ENCODE measurements at places on chromosomes 1 and 21.

DNA sequence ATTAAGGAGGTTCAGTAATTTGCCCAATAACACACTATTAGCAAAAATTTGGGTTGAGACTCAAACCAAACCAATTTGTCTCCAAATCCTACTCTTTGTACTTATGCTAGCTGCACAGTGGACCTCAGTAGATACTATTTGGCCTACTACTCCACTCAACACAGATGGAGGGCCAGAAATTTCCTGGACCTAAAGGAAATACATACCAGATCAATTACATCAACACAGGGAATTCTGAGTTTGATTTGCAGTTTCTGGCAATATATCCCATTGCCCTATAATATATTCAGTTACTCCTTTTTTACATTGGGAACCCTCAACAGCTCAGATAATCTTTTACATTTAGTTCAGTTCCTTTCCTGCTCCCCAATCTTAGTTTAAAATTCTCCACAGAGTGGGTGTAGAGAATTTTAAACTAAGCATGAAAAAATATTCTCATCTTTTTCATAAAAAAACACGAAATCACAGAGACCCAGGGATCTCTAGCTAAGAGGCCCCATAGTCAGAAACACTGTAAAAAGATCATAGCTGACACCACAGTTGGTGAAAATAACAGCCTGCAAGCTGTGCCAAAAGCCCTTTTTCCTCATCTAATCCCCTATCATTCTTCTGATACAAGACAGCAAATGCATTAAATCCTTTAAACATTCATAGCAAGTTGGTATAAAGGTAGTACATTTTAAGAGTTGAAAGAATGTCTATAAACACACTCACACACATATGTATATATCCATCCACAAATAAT, 317.7 kb upstream of the ESRRG start:
- DNase-seq, result no peak

DNA sequence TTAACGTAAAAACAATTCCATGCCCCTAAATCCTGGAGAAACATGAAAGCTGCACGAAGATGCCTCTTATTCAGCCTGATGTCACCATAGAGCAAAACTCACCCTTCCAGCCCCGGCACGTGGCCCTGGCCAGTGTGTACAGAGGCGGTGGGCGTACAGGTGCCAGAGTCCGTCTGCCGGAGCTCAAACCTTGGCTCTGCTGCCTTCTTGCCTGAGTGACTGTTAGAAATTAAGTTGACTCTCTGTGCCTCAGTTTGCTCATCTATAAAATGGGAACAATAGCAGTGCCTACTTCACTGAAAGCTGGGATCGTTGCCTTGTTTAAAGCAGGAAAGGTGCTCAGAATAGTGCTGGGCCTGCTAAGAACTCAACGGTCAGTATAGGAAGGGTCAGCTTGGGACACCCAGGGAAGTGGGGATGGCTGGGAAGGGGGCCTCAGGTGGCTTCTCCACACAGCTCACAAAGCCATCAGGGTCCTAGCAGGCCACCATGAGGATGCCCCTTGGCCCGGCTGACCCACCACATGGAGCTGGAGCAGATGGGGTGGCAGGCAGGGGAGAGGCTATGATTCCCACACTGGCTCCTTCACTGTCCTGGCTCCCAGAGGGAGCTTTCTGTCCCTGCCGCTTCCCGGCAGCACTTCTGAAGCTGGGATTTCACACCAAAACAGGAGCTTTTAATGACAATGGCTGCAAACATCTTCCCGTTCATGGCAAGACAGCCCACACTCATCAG, 237.2 kb downstream of the NPHP4 start:
- DNase-seq, result no peak

GRCh38 chr1:220313576-220313975, 41.3 kb upstream of the RAB3GAP2 start:
- DNase-seq, result no peak

DNA sequence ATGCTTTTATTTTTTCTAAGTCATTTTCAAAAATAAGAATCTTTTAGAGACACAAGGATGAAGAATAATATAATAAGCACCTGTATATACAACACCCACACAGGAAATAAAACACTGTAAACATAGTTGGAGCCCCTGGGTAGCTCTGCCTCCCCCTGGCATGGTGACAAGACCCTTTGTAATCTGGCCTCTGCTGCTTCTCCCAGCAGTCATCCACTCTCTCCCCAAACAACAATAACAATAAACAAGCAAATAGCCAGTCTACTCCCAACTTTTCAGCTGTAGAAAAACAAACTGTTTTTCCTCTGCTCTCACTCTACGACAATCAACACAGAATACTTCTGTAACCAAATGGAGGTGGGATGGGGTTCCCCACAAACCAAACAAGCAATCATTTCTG, 110.1 kb downstream of the CSMD2 start:
- DNase-seq, result no peak

DNA sequence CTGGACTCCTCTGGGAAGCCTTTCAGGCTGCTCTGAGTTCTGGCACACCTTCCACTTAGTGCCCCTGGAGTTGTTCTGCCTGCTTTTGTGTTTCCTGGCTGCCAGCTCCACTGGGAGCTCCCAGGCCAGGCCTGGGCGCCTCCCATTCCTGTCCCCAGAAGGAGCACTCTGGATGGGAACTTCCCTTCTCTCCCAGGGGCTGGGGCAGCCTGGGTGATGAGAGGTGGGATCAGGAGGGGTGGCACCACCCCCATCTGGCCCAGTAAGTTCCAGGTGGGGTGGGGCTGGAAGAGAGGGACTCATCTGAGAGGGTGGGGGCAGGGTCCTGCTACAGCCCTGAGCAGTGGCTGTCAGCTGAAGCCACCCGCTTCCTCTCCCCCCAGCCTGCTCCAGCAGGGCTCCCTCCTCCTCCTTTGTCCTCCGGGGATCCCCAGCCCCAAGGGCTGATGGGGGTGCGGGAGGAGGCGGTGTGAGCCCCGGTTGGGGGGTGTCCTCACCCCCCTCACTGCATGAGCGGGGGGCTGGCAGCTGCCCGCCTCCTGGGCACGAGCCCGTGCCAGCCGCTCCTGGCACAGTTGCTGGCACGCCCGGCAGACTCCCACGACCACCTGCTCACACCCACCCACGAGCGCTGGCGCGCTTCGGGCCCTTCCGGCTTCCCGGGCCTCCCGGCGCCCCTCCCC, 4.7 kb downstream of the FOXO6 start:
- DNase-seq, result no peak

DNA sequence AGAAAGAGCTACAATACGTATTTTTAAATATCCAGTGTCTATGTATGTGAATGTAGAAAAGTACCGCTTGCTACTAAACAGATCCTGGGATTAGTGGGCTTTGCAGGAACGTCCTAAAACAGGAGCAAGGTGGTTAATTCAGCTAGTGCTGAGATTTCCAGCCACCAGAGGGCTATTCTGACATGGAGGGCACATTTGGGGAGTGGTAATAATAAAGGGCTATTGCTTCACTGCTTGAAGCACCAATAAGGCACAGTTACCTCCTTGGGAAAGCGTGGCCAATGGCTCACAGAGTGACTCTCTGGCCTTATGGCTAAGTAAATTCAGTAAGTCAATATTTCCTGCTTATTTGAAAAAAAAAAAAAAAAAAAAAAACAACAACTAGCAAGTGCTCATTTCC, 152.4 kb downstream of the GABPA start:
- no peak for DNase-seq

GRCh38 chr1:229947968-229948367, 119.1 kb upstream of the GALNT2 start:
- no peak for DNase-seq

GRCh38 chr1:162997499-162998285, 71.5 kb upstream of the RGS4 start:
- DNase-seq, result no peak

DNA sequence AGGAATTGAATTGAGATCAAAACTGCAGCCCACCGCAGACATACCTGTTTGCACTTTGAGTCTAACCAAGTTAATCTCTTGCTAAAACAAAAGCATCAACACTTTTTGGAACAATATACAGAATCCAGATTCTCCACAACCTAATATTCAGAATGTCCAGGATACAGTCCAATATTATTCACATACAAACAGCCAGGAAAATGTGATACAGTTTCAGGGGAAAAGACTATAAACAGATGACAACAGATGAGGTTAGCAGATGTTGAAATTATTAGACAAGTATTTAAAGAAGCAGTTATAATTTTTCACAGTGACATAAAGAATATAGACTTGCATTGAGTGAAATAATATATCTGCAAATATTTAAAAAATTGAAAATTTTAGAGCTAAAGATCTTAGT, 678.1 kb upstream of the CXADR start:
- no peak for DNase-seq

- DNase-seq, result no peak
Measured at GRCh38 chr1:80468356-80468755, 1332.4 kb upstream of the ADGRL2 start.

GRCh38 chr21:27813750-27814149, 846.9 kb upstream of the ADAMTS5 start:
- no peak for DNase-seq

GRCh38 chr21:40516335-40516734, 330.6 kb downstream of the DSCAM start:
- no peak for DNase-seq

DNA sequence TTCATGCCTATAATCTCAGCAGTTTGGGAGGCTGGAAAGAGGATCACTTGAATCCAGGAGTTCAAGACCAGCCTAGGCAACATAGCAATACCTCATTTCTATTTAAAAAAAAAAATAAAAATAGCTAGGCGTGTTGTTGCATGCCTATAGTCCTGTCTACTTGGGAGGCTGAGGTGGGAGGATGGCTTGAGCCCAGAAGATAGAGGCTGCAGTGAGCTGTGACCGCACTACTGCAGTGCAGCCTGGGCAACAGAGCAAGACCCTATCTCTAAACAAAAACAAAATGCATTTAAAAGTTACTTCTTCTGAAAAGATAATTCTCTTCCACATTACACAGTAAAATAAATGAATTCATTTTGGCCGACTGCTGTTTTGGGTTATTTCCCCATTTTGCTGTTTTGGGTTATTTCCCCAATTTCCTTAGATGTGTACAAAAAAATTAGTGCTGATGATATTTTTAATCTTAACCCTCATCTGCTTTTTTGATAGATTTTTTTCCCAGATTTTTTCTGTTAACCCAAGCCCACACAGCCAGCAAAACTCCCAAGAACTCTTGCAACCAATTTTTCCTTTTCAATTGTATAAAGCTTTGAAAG, 23.0 kb upstream of the SAMSN1 start:
- no peak for DNase-seq

DNA sequence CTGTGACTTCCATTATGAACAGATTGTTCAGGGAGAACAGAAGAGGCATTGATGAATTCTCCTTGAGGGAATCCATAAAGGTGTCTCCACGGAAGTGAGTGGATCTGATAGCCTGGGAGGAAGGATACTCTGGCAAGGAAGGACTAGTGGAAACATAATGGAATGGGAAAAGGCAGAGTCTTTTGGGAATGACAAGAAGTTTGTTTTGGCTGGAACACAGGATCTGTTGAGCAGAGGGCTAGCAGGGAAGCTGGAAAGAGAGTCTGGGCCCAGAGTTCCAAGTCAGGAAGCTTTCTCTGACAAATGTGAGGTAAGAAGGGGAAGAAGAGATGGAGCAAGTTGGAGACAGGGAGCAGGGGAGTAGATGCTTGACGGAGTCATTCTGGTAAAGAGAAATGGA, 8.1 kb downstream of the ADAMTS5 start:
- DNase-seq, result no peak
